ENCODE measurements at places on chromosomes 7 and 10. TPM values are rescaled to one million over a fixed set of nuclear protein-coding genes. Genes with fewer than 3 reads are reported as not detected.
A peak's percentile ranks its signal among the peaks of the same experiment; 100 is the strongest.

- peak; percentile 48 for DNase-seq
Observed at GRCh38 chr7:135672560-135673359, 10.4 kb downstream of the STMP1 start.

DNA sequence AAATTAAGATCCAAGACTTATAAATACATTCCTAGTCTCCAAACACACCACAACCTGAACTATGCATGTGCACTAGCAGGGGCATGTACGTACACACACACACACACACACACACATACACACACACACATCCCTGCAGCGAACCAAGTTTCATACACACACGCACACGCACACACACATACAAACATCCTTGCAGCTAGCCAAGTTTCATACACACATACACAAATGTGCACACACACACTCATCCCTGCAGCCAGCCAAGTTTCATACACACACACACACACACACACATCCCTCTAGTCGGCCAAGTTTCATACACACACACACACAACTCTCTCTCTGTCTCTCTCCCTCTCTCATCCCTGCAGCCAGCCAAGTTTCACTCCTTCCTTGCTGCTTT, 82.7 kb upstream of the WIPF3 start:
- no peak for DNase-seq

- DNase-seq: no peak
Observed at GRCh38 chr7:133295484-133295883, 42.6 kb downstream of the EXOC4 start.

DNA sequence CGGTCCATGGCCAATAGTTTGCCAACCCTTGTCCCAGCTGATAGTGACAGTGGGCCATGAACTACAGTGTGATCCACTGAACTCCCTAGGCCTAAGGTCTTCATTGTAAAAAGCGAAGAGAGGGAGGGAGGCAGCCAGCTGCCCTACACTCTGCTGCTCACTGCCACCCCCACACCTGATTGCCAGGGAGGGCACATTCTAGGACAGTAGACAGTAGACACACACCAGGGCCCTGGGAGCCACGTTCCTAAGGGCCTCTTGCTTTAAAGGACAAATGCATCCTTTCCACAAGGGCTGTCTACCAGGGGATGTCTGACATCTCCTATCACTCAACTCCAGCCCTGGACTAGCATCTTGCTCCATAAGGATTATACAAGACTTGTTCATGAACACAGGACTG, 122.2 kb downstream of the DLG5 start:
- no peak for DNase-seq

DNA sequence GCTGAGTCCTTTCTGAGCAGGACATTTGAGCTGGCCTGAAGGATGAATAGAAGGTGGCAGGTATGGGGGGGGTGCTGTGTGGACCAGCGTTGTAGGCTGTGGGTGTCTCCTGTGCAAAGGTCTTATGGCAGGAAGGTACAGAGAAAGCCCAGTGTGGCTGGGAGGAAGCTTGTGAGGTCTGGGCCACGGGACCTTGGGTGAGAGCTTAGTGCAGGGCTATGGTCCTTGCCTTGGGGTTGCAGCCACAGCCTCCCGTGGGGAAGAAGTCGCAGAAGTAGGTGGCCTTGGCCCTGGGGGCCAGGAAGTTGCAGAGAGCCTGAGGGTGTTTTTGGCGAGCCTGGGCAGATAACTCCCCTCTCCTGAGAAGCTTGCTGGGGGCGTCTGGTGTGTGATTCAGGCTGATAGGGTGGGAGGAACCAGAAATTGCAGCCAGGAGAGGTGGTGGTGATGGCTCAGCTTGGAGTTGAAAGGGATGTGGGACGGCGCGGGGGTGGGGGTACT, 172.0 kb upstream of the TNRC18 start:
- peak; percentile 91 for DNase-seq

DNA sequence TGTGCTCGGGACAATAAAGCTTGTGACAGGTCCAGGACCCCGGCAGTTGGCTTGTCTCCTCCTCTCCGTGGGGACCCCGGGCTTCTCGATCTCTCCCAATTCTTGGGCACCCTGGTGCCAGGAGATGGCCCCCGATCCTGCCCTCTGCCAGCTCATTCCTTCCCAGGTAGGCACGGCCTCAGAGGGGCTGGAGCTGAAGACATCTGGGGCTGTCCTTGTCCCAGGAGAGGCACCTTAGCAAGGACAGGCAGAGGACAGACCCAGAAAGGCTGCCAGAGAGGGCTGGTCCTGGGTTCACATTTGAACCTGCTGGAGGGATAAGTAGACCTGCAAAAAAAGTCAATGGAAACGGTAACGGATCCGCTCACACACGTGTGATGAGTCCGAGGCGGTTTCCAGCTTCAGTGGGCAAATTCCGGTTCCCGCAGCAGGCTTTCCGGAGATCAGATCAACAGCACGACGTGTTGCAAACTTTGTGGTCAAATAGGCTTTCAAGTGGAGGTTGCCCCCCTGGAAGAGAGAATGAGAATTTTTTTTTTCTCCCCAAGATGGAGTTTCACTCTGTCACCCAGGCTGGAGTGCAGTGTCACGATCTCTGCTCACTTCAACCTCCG, 47.7 kb upstream of the GTF2IRD1 start:
- DNase-seq: no peak

The TMEM236 gene
- 0.69 TPM for total RNA-seq

The ZMIZ1 gene
- 26.4 TPM for total RNA-seq

Measured in skin of body (tissue), 3 donors.